ENCODE measurements at places on chromosomes 2 and 18. TPM values are rescaled to one million over a fixed set of nuclear protein-coding genes. Genes with fewer than 3 reads are reported as not detected.

The IL36RN gene
- total RNA-seq = not detected

The TNS1 gene
- total RNA-seq = 3.2 TPM

The SERPINB13 gene
- not detected for total RNA-seq

The C1QL2 gene
- not detected for total RNA-seq

The ACMSD gene
- total RNA-seq = not detected

The DYSF gene
- not detected for total RNA-seq

The LTBP1 gene
- total RNA-seq = 0.35 TPM

DNA sequence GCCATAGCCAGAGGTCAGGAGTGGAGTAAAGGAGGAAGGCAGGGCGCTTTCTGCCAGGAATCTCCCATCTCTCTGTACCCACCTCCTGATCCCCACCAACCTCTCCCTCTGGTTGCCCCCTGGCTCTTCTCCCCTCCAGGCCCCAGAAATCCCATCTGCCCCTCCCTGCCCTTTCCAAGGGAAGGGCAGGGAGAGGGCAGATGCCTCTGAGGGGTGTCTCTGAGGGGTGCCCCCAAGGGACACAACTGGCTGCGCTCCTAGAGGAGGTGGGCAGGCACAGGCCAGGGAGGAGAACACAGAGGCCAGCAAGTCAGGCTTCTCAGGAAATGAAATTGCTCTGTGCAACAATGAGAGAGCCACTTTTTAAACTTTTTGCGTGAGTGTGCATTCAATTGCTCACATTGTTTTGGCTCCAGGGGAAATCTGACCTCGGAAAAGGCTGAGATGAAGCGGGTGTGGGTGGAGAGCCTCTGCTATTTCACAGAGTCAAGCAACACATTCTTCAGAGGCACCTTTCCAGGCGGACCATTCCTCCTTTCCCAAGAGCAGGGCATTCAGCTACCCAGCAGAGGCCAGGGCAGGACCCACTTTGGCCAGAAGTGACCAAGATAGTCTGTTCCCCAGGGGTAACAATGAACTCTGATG lies 125.5 kb downstream of the SMAD7 start:
- peaks cover 49% of the 10 kb centered on the region for H3K36me3 ChIP-seq
- no peak overlapping the region for H3K4me3 ChIP-seq
- H3K4me1 ChIP-seq = peaks cover 33% of the 10 kb centered on the region
- H3K27me3 ChIP-seq = no peaks in the 10 kb centered on the region
- H3K27ac ChIP-seq = no peak overlapping the region
- peak; percentile 9 for DNase-seq

- H3K27ac ChIP-seq = peak overlapping the region; percentile 68
- peaks cover 24% of the 10 kb centered on the region for H3K36me3 ChIP-seq
- peaks cover 4% of the 10 kb centered on the region for H3K27me3 ChIP-seq
- peak; percentile 64 for DNase-seq
- peak overlapping the region; percentile 90 for H3K4me3 ChIP-seq
Observed at GRCh38 chr2:95526360-95527341, 42.1 kb upstream of the TRIM43B start.

GRCh38 chr18:31591113-31591512 lies 564 bp upstream of the TTR start:
- DNase-seq = no peak
- H3K36me3 ChIP-seq = no peaks in the 10 kb centered on the region
- no peak overlapping the region for H3K4me3 ChIP-seq
- no peak overlapping the region for H3K27ac ChIP-seq
- peaks cover 7% of the 10 kb centered on the region for H3K27me3 ChIP-seq

- H3K27ac ChIP-seq = no peak overlapping the region
- no peaks in the 10 kb centered on the region for H3K27me3 ChIP-seq
- no peak overlapping the region for H3K4me3 ChIP-seq
- no peaks in the 10 kb centered on the region for H3K36me3 ChIP-seq
- no peaks in the 10 kb centered on the region for H3K4me1 ChIP-seq
Observed at GRCh38 chr2:223594259-223594658, 7.9 kb downstream of the SCG2 start.

- no peak overlapping the region for H3K27ac ChIP-seq
- H3K27me3 ChIP-seq = peaks cover 4% of the 10 kb centered on the region
- H3K4me3 ChIP-seq = no peak overlapping the region
- DNase-seq = no peak
- H3K4me1 ChIP-seq = peaks cover 6% of the 10 kb centered on the region
Observed at GRCh38 chr2:128754246-128754724, 435.6 kb upstream of the HS6ST1 start.

DNA sequence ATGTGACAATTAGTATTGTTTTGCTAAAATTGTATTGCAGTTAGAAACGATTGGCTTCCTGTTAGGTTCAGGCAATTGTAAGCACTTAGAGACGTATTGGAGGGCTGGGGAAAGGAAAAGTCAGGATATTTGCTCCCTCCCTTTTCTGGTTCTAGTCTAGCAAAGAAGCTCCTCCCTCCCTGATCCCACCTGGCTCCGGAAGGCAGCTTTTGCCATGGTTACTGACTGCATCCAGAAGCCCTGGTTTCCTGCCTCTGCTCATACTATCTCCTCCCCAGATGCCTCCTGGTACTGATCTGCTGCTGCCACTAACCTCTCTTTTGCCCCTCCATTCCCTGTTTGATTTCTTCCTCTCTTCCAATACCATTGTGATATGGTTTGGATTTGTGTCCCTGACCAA lies 275.9 kb downstream of the MREG start:
- no peaks in the 10 kb centered on the region for H3K36me3 ChIP-seq
- H3K27ac ChIP-seq = no peak overlapping the region
- DNase-seq = no peak
- no peaks in the 10 kb centered on the region for H3K27me3 ChIP-seq

DNA sequence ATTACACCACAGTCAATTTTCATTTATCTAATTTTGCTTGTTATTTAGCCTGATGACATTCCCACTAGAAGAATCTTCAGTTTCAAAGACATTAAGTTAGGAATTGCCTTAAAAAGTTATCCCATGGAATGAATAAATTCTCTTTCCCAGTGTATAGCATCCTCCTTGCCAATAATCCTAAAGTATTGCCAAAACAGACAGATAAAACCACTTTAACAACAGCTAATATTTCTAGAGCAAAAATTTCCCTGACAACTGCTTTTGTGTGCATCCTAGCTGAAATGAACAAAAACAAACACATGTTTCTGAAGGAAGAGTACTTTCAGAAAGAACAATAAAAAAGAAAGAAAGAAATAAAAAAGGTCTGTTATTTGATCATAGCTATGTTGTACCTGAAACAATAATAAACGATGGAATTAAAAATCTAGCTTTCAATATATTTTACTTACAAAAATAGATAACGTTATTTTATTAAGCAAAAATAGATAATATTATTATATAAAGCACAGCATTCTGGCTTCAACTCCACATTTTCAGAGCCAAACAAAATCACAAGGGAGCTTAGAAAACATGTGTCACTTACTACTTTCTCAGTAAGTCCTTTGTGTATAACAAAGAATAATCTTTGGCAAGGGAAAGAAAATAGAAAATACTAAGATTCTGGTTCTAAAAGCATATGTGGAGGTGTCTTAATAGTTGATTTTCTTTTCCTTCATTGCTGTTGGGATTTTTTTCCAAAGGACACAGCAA lies 939.0 kb upstream of the CRIM1 start:
- no peaks in the 10 kb centered on the region for H3K4me1 ChIP-seq
- H3K36me3 ChIP-seq = no peaks in the 10 kb centered on the region
- H3K4me3 ChIP-seq = no peak overlapping the region
- no peak for DNase-seq
- H3K27me3 ChIP-seq = no peaks in the 10 kb centered on the region

DNA sequence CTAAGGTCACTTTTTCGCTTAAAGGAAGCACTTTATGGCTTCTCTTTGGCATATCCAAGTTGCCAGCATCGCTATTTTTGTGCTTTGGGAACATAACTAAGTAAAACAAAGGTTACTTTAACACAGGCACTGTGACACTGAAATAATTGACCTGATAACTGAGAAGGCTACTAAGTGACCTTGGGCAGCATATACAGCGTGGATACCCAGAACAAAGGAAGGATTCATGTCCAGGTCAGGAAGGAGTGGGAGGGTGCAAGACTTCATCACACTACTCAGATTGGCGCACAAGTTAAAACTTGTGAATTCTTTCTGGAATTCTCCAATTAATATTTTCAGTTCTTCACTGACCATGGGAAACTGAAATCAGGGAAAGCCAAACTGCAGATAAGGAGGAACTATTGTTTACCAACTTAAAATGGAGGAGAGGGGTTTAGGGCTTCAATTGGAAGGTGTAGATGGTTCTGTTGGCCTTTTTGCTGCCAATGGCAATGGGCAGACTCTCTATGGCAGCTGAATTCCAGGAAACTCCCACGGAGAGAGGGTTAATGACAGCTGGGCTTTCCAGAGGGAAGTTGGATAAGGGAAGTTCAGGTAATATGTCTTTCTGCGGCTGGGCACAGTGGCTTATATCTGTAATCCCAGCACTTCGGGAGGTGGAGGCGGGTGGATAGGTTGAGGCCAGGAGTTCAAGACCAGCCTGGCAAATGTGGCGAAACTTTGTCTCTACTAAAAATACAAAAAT lies 45.3 kb downstream of the COMMD1 start:
- no peaks in the 10 kb centered on the region for H3K4me1 ChIP-seq
- no peak overlapping the region for H3K4me3 ChIP-seq
- no peak for DNase-seq
- H3K27me3 ChIP-seq = no peaks in the 10 kb centered on the region

- DNase-seq = no peak
- no peaks in the 10 kb centered on the region for H3K36me3 ChIP-seq
- no peak overlapping the region for H3K4me3 ChIP-seq
- H3K27ac ChIP-seq = no peak overlapping the region
- peaks cover 3% of the 10 kb centered on the region for H3K27me3 ChIP-seq
Observed at GRCh38 chr2:109450574-109451273, 163.0 kb downstream of the SEPTIN10 start.

GRCh38 chr2:167398873-167399272 lies 510.6 kb downstream of the XIRP2 start:
- no peak for DNase-seq
- no peaks in the 10 kb centered on the region for H3K4me1 ChIP-seq
- no peaks in the 10 kb centered on the region for H3K36me3 ChIP-seq
- H3K4me3 ChIP-seq = no peak overlapping the region
- H3K27me3 ChIP-seq = no peaks in the 10 kb centered on the region
- H3K27ac ChIP-seq = no peak overlapping the region

GRCh38 chr18:79953971-79954651 lies 2.7 kb upstream of the SLC66A2 start:
- peaks cover 19% of the 10 kb centered on the region for H3K4me1 ChIP-seq
- peaks cover 15% of the 10 kb centered on the region for H3K27me3 ChIP-seq
- peaks cover 4% of the 10 kb centered on the region for H3K36me3 ChIP-seq
- no peak overlapping the region for H3K4me3 ChIP-seq
- DNase-seq = no peak
- no peak overlapping the region for H3K27ac ChIP-seq

GRCh38 chr2:201347138-201347537 lies 10.0 kb downstream of the FLACC1 start:
- no peak overlapping the region for H3K27ac ChIP-seq
- DNase-seq = no peak
- peaks cover 2% of the 10 kb centered on the region for H3K4me1 ChIP-seq
- H3K4me3 ChIP-seq = no peak overlapping the region

DNA sequence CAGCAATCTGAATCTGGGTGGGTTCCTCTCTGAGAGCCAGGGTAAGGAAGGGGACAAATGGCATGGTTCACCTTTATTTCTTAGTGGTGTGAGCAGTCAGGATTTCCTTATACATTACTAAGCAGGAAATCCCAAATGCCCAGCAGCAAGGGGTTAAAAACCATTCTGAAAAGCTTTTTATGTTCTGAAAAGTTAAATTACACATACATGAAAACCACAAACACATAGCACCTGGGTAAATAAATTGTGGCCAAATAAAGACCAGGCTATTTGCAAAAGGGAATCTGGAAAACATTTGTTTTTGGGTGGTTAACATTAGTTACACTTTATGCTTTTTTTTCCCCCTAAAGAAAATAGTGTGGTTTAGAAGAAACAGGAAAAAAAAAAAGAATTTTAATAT lies 156.1 kb downstream of the AGPS start:
- no peak for DNase-seq
- no peaks in the 10 kb centered on the region for H3K27me3 ChIP-seq
- H3K27ac ChIP-seq = no peak overlapping the region
- peaks cover 12% of the 10 kb centered on the region for H3K36me3 ChIP-seq
- peaks cover 56% of the 10 kb centered on the region for H3K4me1 ChIP-seq
